ENCODE measurements at places on chromosomes 16 and 17. TPM values are rescaled to one million over a fixed set of nuclear protein-coding genes. Genes with fewer than 3 reads are reported as not detected.

Gene SPN
- not detected for total RNA-seq

Gene PIMREG
- total RNA-seq: 0.34 TPM

Gene QRICH2
- 1.7 TPM for total RNA-seq

Gene TNFSF13
- 3.8 TPM for total RNA-seq

Gene COG7
- 16.9 TPM for total RNA-seq

Gene KIF19
- 0.07 TPM for total RNA-seq

Gene MGAT5B
- total RNA-seq: 0.07 TPM

Gene ANKS4B
- not detected for total RNA-seq

Gene TNP2
- not detected for total RNA-seq

Gene PHOSPHO1
- total RNA-seq: not detected

Gene ABCA8
- total RNA-seq: not detected

Gene C1QL1
- under 0.01 TPM for total RNA-seq

Gene KRTAP9-4
- not detected for total RNA-seq

Gene CSH2
- not detected for total RNA-seq

Gene TRPV2
- 0.36 TPM for total RNA-seq

Gene CD19
- total RNA-seq: not detected

Gene RNF135
- total RNA-seq: 15.4 TPM

Gene TMEM94
- total RNA-seq: 12.0 TPM

Gene C17orf78
- not detected for total RNA-seq

Gene MT1H
- not detected for total RNA-seq

Gene SDR42E2
- total RNA-seq: not detected

Measured in nasal cavity respiratory epithelium epithelial cell of viscerocranial mucosa (primary cell).